NCI-H524 (cell line): ENCODE measurements at places on chromosomes 7 and 10.

DNA sequence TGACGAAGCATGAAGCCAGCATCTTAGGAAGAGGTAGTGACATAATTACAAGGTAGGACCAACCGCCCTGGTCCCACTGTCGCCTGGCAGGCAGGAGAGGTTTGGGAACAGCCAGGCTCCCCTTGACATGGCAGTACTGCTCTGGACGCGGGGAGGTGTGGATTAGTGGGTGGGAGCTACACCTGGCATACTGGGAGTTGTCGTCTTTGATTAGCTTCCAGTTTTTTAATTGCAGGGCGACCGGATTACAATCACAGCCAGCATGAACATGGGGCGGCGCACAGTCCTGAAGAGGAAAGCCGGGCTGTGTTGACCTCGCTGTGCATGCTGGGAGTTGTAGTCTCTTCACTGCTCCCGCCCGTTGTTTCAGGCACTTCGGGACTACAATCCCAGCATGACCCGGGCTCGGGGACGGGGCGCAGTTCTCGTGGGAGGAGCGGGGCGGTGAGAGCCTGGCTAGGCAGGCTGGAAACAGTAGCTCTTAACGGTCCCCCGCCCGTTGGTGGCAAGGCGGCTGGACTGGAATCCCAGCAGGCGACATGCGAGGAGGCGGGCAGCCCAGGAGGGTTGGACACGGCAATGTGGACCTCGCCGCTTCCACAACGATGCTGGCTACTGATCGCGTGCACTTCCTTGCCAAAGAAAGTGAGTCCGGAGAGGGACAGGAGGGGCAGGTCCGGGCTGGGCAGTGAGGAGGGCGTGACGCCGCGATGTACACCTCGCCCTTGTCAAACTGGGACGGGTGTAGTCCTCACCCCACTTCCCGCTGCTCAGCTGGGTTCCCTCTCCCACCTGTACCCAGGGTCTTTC lies 98.0 kb upstream of the ZNF722 start:
- peak; percentile 91 for DNase-seq

GRCh38 chr10:133254421-133255120 lies 16.9 kb downstream of the VENTX start:
- no peak for DNase-seq

DNA sequence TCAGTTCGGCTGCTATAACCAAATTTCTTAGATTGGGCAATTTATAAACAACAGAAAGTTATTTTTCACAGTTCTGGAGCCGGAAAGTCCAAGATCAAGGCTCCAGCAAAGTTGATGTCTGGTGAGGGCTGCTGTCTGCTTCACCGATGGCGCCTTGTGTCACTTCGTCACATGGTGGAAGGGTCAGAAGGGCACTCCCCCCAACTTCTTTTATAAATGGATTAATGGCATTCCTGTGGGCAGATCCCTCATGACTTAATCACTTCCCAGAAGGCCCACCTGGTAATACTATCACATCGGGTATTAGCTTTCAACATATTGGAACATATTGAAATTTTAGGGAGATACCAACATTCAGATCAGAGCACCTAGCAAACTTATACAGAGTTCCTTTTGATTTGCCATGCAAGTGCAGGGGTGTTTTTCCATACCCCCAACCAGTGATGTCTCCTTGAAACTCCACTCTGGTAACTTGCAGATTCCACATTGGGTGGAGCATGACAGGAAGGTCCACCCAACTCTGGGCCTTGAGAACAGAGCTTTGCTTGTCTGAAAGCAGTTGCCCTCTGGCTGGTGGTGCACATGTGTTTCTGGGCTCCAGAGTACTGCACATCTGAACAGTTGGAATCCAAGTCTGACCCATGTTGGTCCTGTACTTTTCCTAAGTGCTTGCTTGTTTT lies 85.1 kb upstream of the KMT2E start:
- DNase-seq, result no peak

DNA sequence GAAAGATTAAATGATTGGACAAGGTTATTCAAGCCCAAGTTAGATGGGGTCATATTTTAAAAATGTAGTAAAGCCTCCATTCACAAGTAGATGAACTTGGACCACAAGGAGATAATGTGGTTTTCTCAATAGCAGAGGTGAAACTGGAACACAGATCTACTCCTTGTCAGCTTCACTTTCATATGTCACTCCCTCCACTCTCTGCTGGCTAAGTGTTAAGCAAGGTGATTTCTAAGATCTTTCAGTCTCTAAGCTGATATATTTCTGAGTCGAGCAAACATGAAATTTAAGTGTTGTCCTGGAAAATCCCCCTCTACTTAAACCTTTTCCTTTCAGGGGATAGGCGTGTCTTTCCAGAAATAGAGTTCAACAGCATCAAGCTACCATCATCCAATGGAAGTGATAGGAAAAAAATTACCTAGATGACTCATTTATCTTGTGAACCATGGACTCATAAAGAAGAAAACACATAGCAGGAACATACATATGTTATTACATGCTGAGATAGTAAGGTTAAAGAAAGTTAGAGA lies 275.0 kb downstream of the PTEN start:
- no peak for DNase-seq

DNA sequence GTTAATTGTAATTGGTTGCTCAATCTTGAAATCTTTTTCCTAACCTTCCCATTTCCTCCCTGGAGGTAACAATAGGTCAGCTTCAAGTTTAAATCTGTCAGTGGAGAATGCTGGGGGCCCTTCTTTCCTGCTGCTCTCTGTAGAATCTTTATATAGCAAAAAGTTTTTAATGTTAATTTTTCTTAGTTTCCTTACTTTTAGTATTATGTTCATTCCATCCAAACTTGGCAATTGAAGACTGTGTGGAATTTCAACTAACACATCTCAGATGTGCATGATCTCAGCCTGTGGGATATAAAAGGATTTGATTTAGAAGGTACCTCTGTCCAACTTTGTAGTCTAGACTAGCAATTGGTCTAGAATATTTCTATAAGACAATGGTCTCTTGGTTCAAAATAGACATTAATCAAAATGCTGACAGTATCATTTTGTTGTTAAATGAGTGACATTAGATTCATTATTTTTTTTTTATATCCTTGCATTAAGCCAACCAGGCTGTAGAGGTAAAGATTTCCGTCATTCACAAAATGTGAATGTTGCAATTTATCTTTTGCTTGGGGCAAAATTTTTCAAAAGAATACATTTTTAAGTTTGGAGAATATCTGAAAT lies 100.4 kb upstream of the SEMA3A start:
- no peak for DNase-seq

DNA sequence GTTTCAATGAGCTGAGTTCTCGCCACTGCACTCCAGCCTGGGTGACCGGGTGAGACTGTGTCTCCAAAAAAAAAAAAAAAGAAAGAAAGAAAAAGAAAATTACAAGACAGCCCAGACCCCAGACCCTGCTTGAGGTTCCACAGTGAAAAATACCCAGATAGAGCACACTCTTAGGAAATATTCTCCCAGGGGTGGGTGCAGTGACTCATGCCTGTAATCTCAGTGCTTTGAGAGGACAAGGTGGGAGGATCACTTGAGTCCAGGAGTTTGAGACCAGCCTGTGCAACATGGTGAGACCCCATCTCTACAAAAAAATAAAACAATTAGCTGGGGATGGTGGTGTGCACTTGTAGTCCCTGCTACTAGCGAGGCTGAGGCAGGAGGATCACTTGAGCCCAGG lies 41.1 kb upstream of the GTF2IRD1 start:
- DNase-seq, result no peak

DNA sequence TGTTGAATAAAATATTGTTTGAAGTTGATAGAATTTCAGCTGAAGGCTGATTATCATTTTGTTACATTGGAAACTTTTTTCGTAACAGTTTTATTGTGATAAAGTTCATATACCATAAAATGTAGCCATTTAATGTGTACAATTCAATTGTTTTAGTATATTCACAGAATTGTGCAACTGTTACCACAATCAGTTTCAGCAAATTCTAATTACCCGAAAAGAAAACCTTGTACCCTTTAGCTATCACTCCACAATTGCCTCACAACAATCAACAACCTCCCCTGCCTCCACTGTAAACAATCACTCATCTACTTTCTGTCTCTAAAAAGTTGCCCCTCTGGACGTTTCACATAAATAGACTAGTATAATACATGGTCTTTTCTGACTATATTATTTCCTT lies 179.7 kb upstream of the BET1 start:
- no peak for DNase-seq

- DNase-seq, result no peak
These were observed 3.3 kb upstream of the DENND10 start for GRCh38 chr10:119100434-119101238.

DNA sequence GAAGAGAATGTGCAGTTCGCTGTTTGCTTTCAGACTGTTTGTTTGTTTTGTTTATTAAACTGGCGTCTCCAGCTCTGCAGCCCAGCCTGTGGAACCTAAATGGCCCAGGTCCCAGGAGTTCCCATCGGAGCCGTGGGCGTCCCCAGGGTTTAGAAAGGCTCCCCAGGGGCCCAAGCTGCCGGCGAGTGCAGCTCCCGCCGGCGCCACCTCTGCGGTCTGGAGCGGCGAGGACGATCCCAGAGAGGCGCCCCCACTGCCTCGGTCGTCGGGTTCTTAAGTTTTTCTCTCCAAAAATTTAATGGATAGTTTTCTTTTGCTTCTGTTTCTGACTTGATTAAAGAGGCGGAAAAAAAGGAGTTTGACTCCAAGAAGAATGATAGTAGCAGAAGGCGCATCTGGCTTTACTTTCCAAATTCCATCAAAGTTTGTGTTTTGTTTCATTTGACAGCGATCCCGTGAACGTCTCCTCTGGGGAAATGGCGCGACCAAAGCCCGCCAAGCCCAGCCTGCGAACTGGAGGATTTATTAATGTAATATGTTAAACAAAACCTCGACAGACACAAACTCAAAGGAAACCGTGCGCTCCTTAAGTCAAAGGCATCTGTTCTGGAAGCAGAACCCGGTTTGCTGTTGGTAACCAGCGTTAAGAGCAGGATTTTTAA lies 718 bp upstream of the FZD1 start:
- peak; percentile 44 for DNase-seq

GRCh38 chr7:23544913-23545354 lies 13.2 kb upstream of the TRA2A start:
- peak; percentile 79 for DNase-seq

- no peak for DNase-seq
These were observed 621 bp upstream of the MORN4 start for GRCh38 chr10:97633921-97634320.

GRCh38 chr7:41374150-41374848 lies 328.6 kb downstream of the INHBA start:
- no peak for DNase-seq

- no peak for DNase-seq
These were observed 497 bp upstream of the RAB11FIP2 start for GRCh38 chr10:118047157-118047719.

DNA sequence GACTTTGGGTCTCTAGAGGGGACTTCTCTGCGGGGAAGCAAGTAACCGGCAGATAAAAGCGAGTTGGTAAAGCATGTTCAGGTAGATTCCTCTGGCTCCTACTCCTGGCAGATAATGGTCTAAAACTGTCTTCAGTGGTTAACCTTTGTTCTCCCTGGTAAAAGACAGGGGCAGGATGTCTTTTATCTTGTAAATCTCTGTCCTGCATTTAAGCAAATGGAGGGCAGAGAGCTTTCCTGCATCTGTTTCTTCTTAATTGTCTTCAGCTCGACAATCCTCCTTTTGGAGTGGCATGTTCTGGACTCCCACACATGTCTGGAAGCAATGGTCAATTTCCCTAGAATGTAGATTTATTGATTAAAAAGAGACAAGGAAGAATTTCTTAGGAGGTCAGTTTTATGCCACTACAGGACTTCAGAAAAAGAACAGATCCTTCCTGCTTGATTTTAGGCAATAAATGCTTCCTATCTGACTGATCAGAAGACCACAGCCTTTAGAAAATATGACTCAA lies 16.6 kb downstream of the C7orf33 start:
- no peak for DNase-seq
